ENCODE measurements at places on chromosomes 1 and 21. TPM values are rescaled to one million over a fixed set of nuclear protein-coding genes. Genes with fewer than 3 reads are reported as not detected.

Gene SFN
- 4.0 TPM for total RNA-seq

Gene OR2L5
- not detected for total RNA-seq

DNA sequence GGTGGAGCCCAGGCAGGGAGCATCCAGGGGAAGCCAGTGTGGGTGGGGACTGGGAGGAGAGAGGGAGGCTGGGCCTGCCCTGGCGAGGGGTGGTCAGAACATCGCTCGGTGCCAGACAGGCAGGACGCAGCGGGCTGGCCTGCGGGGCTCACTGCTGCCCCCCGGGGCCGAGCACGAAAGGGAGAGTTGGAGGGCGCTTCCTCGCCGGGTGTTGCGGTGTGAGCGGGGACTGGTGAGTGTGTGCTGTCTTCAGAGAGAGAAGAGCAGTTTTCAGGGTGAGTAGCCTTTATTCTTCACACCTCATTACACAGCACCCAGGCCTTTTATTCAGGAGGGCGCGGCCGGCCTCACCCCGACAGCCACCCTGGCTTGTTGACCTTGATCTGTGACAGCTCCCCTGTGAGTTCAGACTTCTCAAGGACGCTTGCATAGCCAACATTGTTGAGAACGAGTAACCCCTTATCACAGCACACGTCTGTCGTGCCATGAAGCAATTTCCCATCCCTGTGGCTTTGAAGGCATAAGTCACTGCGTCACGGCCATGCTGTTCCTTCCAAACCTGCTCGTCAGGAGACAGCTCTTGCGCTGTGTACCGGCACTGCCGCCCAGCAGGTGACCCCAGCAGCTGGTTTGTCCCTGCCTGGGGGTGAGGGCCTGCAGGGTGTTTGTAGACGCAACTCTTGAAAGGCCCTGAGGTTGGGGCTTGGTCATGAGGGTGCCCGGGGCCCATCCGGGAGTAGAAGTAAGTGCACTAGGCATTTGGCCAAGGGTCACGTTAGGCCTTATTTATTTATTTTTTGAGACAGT is 54.6 kb downstream of the PRKCZ start:
- no peak for DNase-seq

- DNase-seq: no peak
Measured at GRCh38 chr1:158916085-158916484, 15.3 kb upstream of the PYHIN1 start.

GRCh38 chr1:84853741-84854721 is 39.0 kb downstream of the LPAR3 start:
- no peak for DNase-seq

DNA sequence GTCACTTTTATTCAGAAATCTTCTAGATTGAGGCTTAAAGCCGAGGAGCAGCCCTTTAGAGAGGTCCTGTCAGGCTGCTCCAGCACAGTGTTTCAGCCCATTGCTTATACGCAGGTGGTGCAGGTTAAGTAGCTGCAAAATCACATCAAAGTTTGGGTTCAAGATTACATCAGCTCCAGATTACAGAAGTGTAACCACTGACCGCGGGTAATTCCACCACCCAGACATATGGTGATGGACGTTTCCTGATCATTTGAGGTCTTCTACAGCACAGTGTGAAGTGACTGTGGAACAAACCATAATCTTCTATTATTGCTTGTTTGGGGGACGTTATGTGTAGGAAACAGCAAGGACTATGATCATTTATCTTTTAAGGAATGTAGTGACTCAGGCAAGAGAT is 11.8 kb downstream of the C1orf115 start:
- no peak for DNase-seq

DNA sequence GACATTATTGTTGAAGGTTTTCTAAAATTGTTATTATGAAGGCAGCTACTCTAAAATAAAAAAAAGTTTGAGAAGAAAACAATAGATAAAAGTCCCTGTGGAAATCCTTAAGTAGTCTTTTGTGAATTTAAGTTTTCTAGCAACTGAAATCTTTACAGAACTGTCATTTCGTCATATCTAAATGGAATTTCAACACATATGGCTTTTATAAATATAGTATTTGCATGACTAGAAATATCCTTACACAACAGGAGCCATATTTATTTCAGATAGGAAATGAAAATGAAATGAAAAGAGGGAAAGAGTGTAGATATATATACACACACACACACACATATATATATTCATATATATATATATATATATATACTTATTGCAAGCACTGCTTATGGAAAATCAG is 204.7 kb upstream of the RGS18 start:
- DNase-seq: no peak

DNA sequence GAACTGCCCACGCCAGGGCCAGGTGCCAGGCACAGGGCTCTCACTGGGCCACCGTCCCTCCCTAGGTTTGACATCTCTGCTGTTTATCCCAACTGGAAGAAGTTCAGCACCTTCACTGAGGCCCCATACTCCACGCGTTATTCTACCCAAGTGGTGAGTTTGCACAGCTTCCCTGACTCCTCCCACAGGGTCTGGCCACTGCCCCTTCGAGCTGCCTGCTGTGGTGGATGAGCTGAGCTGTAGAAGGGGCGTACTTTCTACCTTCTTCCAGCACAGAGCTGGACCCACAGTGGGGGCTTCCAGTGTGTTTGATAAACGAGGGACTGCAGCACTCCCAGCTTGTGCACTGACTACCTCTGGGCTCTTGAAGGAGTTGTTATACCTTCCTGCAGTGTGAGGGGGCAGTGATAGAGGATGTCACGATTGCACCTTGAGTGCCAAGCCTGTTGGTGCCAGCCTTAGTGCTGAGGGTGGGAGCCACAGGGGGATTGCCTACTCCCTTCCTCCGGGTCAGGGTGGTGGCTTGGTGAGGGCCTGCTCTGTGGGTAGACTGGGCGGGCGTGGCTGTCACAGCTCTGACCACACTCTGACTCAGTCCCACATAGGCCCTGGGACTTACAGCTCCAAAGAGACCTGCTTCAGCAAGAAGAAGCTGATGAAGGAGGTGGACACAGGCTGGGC is 5.9 kb upstream of the TTC22 start:
- no peak for DNase-seq

DNA sequence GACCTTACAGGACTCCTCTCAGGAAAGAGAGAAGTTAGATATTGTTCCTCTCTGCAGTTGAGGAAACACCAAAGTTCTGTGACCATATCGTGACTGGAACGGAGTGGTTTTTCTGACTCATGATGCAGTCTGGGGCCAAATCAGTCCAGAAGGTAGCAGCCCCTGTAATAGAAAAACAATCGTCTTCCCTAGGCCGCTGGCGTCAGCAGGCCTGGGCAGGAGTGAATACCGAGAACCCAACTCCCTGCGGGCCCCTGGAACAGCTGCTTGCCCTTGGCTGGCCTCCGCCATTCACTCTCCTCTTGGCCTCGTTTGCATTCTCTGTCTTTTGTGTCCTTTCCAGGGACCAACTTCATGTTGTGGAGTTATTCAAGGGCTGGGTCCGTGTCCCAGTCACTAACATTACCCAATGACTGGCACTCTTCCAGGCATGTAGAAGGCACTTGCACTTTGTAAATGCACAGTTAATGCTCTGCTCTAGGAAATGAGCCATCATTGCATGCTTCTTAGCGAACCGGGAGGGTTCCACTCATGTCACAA is 10.9 kb upstream of the CD101 start:
- DNase-seq: no peak

DNA sequence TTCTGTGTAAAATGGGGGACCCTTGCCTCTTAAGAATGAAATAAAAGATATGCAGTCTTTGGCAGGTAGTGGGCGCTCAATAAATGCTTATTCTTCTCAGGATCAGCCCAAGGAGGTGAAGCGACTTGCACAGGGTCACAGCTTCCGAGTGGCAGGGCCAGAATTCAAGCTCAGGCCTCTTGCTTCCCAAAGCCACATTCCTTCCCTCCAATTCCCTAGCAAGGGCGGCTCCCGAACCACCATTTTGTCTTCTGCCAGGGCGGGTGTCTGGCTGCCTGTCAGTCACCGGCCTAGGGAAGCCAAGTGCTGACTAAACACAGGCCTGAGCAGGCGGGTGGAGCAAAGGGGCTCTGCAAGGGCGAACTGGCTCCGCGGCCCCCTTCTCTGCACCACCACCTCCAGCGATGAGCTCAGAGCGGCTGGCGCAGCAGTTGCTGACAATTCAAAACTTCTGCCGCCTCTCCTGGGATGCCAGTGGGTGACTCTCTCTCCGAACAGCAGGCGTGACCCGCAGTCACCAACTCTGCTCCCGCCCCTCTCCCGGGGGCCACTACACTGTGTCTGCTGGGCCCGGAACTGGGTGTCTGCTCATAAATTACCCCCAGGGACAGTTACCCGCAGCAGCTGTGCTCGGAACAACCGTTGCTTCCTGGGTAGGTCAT is 10.8 kb downstream of the GPR3 start:
- DNase-seq: peak; percentile 71

All from H1 (cell line).